ENCODE measurements at places on chromosomes 4 and X.
A peak's percentile ranks its signal among the peaks of the same experiment; 100 is the strongest.

GRCh38 chrX:149846789-149847188 lies 34.2 kb upstream of the MAGEA8 start:
- no peak for DNase-seq

- DNase-seq = no peak
Observed at GRCh38 chr4:186823989-186824388, 100.3 kb upstream of the FAT1 start.

GRCh38 chr4:158819942-158820786 lies 51.3 kb downstream of the FNIP2 start:
- no peak for DNase-seq

DNA sequence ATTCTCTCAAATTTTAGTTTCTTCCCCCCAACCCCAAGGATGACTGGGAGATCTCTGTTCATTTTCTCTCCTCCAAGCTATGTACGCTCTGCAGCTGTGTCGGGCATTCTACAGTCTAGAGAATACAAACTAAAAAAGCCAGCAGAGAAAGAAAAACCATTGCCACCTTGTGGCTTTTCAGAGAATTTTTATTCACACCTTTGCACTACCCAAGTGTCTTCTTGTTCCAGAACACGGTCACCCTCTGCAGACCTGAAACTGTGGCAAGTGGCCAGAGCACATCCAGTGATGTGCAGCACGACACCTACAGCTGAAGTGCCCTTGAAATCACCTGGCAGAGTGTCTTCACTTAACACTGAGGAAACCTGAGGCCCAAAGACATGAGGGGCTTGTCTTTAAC lies 68.6 kb downstream of the CHST7 start:
- peak; percentile 54 for DNase-seq

DNA sequence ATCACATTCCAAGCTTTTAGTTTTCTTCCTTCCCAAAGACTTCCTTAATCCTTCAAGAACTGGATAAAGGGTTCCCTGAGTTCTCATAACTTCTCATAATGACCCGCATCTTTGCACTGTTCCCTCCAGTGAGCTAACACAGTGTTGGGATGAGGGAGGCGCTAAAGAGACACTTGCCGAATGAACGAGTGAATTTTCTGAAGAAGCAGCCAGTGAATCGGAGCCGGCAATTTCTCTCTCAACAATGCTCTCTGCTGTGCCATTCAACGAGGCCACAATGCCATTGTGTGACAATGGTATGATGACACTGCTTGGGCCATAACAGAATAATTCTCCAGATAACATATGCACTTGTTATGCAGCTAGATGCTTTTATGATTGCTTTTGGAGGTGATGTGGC lies 51.4 kb upstream of the ZFP42 start:
- DNase-seq = no peak

DNA sequence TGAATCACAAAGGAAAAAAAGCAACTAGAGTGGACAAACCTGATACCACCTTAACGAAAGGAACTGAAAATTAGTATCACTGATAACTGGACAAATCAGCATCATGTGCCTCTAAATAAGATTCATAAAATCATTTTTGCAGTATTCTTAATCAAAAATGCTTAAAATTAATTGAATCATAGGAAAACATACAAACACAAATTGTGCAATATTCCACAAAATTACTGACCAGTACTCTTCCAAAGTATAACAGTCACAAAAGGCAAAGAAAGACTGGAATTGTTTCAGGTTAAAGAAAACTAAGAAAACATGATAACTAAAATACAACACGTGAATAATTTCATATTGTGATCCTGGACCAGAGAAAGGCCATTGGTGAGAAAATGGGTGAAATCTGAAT lies 27.1 kb downstream of the FBXW7 start:
- DNase-seq = no peak

DNA sequence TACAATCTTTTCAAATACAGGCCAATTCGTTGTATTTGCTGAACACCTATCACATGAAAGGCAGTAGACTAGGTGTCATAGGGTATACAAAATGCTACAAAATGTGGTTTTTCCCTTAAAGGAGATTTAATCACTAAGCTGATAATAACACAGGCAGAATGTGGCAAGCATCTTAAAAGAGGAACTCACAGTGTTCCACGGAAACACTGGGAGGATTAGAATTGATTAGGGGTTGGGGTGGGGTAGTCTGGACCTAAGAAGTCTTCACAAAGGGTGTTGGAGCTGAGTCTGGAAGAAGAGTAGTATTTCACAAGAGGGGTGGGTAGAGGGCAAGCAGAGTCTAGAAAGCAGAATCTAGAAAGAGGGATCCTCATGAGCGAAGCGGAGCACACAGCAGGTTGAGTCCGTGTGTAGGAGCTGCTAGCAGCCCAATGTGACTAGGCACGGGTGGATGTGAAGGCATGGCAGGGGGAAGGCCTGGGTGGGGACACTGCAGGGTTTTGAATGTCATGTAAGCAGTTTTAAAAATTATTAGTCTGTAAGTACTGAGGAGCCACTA lies 123.6 kb downstream of the MGST2 start:
- no peak for DNase-seq

GRCh38 chrX:38260231-38260630 lies 39.6 kb upstream of the SRPX start:
- no peak for DNase-seq

DNA sequence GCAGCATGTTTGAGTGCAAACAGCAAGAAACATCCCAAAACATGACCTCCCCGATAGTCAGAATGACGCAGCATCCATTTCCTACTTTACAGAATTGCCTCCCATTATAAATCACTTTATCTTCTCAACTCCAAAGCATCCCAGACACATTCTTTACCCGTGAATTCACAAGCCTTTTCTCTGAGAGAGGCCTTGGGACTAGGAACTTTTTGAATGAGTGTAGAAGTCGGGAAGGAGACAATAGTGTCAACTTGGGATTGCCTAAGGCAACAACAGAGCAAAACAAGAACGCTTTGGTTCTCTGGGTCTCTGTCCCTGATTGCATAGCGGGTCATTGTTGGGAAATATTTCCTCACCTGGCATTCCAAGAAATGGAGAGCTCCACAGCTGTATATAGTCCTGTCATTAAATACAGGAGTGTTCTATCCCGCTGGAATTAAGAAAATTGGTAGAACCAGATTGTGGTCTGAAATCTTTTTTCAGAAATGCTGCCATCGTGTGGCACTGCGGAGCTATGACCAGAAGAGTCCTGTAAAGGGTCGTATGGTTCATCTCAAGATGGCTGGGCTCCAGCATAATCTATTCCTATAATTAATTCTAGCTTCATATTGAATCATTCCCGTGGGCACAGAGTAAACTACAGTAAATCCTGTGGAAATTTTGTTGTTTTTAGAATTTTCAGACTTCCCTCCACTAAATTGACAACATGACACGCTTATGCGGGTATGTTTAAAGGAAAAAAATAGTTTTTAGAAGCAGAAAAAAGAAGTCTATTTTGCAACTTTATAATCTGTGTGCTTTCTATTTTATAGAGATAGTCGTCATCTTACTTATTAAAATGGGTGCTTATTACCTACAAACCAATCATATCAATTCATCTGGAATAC lies 2.0 kb upstream of the SPP1 start:
- no peak for DNase-seq

DNA sequence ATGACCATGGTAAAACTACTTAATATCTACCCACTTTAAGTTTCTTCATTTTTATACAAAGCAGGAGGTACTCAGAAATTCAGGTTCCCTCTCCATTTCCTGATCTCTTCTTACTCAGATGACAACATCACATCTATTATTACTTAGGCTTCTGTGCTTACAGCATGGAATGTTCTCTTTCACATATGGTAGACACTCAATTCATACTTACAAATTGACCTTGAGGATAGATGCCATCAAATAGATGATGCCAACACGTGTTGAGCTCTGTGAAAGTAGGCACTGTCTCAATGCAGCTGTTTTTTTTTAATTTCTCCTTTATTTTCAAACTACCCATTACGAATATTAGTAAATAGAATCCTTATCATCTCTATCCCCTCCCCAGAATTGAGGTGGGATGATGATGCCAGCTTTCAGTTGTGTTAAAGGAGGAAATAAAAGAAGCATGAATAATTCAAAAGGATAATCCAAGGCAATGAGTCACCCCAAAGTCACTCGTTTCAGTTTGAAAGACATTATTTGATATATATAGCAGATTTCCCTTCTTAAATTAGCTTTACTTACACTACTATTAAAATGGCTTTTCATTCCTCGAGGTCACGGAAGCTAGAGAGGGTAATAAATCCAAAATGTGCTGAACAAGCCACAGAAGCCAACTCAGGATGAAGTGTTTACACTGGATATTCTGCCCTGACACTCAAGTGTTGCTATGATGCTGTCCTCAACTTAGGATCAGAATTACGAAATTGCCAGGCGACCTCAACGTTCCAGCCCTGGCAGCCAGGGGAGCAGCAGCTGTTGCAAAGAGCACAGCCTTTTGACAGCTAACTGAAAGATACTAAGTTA lies 124.2 kb upstream of the EOLA2 start:
- DNase-seq = no peak

DNA sequence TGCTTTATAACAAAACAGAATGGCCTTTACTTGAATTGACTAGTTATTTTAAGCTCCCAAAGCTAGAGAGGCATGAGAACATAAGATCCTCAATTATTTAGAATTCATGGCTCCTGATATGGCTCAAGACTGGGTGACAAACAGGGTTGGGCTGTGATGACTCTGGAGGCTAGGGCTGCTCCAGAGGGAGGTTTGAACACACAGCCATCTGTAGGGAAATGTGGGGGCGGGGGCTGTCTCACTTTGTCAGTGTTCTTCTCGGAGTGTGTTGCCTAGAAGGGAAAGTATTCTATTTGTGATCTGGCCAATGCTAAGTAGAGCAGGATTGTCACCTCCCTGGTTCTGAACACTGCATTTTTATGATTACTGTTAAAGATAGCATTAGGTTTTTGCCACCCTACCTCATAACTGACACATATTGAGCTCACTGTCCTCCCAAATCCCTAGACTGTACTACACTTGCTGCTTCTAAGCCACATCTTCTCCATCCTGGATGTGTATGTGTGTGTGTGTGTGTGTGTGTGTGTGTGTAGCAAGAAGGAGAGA lies 45.9 kb downstream of the VSIG4 start:
- no peak for DNase-seq

DNA sequence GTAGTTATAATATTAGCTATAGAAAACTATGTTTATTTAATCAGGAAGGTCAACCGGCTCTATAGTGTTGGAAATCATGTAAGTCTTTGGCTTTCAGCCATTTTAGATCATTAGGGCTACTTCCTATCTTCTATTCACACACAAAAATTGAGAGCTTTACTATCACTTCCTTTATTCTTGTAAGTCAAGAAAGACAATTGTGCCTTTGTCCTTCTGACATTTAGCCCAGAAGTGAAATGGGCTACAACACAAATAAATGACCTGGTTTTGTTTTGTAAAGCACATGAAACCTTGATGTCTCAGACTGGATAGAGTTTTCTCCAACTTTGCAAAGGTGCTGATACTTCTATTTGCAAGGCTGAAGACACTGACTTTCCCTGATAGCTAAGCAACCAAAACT lies 122.4 kb upstream of the ACSL4 start:
- no peak for DNase-seq

DNA sequence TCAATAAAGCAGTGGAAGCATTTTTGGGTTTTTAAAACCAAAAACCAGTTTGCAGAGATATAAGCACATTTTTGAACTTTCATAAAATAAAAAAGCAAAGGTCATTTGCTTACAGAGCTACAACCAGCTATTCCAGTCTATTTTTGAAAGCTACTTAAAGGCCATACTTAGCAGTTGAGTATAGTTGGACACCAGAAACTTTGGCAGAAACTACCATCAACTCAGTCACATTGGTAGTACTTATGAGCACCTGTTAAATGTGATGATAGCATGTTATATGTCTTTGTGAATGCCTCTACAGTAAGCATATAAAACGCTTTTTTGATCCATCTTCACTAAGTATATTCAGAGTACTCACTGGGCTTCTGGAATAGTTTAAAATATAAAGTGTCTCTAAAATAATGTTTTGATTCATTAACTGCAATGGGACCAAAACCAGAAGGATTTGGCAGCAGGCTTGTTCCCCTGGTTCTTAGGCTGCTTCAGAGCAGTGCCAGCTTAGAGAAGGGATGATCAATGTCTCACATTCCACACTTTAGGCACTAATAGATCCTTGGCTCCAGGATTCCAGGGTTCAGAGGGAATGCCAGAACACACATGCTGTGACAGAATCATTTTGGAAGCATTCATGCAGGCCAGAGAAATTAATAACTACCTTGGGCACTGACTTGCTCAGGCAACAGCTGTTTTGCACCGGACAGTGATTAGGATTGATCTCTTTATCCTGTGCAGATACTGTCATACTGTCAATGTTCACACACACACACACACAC lies 103.9 kb downstream of the IQCM start:
- no peak for DNase-seq

- DNase-seq = no peak
Observed at GRCh38 chr4:84699001-84699671, 116.2 kb downstream of the CDS1 start.

GRCh38 chrX:53122013-53122412 lies 28.1 kb downstream of the KANTR start:
- DNase-seq = no peak

- DNase-seq = peak; percentile 18
Observed at GRCh38 chr4:6197433-6198174, 2.7 kb downstream of the JAKMIP1 start.

- no peak for DNase-seq
Observed at GRCh38 chrX:14357314-14357713, 172.0 kb upstream of the GLRA2 start.

- DNase-seq = peak; percentile 80
Observed at GRCh38 chrX:44344194-44344593, 722 bp upstream of the EFHC2 start.

GRCh38 chr4:136741468-136741867 lies 790.8 kb downstream of the PCDH18 start:
- DNase-seq = no peak

GRCh38 chrX:23341452-23341851 lies 6.8 kb downstream of the PTCHD1 start:
- DNase-seq = no peak

DNA sequence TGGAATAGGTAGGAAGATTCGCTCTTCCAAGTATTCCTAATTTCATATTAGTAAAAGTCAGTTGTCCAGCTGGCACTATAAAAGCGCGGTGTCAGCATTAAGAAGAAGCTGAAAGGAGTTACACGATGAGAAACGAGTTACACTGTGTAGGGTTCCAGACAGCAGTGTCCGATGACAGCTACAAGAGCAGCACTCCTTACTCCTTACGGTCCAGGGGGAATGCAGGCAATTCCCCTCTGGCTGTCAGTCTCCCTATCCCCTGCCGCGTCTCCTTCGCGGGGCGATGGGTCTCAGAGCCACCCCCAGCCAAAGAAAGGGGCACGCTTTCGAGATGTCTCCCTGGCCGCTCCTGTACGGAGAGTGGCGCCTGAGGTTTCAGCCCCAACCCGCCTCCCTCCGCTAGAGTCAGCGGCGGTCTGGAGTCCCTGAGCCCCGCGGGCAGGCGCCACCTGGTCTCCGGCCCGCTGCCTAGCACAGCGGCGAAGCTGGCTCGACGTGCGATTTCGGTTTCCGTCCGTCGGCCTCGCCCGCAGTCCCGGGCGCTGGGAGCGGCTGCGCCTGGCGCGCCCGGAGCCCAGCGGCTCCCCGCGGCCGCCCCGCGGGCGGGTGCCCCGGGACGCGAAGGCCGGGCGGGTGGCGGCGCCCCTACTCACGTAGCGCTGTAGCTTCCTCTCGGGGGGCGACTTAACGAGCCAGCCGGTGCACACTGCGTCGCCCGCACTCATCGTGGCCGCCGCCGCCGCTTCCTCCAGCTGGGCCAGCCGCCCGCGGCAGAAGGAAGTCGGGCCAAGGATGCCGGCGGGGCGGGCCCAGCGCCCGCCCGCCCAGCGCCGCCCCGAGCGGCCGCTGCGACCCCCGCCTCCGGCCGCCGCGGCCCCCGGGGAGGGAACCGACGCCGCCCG lies at the start of gene GAB3:
Gene GAB3 (minus strand): TSS at position 777 of the 902 bp plus-strand sequence. CDS start 52 bp downstream, at position 725.
- peak; percentile 46 for DNase-seq

Data from natural killer cell (primary cell).